ENCODE measurements at places on chromosomes 6 and 20.

- no peak for DNase-seq
Measured at GRCh38 chr20:2151858-2152281, 50.2 kb downstream of the STK35 start.

GRCh38 chr20:46568570-46569129, 18.2 kb upstream of the OCSTAMP start:
- no peak for DNase-seq

DNA sequence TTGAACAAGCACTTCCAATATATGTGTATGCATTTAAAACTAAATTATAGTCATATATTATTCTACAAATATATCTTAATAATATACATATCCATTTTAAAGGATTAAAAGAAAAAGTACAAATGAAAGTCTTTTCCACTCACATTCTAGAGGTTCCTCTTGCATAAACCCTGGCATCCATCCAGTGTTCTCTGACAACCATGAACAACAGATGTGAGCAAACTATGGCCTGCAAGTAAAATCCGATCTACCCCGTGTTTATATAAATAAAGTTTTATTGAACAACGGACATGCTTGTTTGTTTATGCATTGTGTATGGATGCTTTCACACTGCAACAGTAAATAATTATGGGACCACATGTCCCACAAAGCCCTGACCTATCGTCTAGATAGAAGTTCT, 1122.3 kb downstream of the EPHA7 start:
- no peak for DNase-seq

DNA sequence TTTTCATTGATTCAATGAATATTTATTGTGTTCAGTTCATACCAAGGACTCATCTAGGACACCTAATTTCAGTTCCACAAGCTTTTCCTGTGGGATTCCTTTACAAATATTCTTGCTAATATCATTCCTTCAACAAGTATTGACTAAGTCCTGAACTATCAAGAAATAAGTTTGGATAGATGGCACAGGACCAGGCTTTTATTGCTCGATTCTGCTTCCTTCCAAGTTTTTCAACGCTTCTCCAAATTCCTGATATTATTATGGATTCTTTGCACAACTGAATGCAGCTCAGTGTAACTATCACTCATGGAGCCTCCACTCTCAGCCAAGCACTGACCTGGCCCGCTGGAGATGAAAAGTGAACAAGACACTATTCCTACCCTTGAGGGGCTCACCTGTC, 32.7 kb upstream of the COL21A1 start:
- DNase-seq = no peak

DNA sequence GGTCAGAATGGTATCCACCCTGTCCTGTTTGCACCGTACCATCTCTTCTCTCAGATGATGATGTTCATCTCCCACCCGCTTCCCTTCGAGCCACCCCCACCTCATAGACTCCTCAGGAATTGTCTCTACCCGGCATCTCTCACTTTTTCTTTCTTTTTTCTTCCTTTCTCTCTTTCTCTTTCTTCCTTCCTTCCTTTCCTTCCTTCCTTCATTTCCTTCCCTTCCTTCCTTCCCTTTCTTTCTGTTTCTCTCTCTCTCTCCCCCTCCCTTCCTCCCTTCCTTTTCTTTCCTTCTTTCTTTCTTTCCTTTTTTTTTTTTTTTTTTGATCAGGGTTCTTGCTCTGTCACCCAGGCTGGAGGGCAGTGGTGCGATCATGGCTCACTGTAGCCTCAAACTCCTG, 27.7 kb upstream of the PNPLA1 start:
- no peak for DNase-seq

- peak; percentile 64 for DNase-seq
Measured at GRCh38 chr20:1313236-1313964, 15.5 kb downstream of the SDCBP2 start.

DNA sequence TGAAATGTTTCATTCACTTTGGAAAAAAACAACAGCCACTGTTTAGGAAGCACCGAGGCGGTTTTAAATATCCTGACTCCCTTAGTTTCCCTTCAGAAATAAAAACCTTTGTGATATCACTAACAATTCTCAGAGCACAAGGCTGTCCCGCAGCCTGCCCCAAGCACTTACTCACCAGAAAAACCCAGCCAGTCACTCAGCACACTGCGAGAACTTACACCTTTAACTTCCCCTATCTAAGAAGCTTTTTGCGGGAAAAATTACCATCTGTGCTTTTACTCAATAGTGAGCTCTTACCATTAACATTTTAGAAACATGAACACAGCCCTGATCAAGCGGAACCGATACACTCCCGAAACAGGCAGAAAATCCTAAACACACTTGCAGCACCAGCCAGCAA, 9.3 kb downstream of the ZBTB46 start:
- DNase-seq = no peak

DNA sequence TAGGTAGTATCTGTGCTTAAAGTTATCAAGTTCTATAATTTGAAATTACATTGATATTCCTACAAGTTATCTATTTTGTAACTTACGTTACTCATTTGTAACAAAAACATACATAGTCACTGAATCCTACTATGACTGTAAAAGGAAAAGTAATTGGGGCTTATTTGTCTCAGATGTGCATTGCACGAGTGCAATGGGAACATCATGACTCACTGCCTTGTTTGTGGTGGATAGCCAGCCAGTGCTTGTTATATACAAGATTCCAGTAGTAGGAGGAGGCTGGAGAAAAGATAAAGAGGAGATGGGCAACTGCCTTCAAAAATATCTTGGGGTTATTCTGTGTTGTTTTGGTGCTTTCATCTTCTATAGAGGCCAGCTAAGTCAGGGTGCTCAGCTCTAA, 164.1 kb downstream of the RNF144B start:
- no peak for DNase-seq

DNA sequence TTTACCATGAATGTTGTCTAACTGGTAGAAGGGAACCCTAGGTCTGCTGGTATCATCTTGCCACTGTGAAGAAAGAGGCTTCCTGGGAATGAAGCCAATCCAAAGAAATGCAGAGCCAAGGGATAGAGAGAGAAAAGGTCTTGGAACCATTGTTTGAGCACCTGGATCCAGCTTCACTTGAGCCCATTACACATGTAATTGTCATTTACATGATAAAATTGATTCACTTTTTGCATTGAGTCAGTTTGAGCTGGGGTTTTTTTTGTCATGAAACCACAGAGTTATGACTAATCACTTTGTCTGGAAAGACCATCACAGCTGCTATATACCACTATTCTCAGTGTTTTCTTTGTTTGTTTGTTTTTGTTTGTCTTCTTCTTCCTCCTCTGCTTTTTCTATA, 112.3 kb downstream of the CBLN4 start:
- no peak for DNase-seq

- DNase-seq = no peak
Measured at GRCh38 chr20:59643615-59644061, 39.3 kb downstream of the PHACTR3 start.

DNA sequence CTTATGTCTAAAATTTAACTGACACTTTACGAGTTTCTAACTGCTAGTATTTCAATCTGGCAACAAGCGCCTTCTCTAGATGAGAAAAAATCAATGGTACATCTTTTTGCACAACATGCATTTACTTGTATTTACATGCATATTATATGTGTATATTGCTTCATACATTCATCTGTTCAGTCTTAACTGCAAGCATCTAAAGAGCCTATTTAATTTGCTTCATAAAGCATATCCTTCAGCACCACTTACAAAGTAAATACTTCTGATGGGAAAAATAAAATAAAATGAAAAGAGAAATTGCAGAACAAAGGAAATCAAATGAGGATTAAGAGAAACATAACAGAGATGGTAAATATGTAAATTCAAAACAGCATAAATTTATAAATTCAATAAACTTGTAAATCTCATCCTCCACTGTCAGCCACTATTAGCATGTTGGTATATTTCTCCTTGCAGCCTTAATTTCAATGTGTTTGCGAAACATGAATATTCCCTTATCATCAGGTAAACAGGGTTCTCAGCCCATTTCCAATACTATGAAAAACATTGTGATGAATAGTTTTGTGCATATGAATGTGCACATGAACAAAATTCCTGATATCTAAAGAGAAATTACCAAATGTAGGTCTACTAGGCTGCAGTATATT, 332.5 kb upstream of the RUNX2 start:
- DNase-seq = no peak

DNA sequence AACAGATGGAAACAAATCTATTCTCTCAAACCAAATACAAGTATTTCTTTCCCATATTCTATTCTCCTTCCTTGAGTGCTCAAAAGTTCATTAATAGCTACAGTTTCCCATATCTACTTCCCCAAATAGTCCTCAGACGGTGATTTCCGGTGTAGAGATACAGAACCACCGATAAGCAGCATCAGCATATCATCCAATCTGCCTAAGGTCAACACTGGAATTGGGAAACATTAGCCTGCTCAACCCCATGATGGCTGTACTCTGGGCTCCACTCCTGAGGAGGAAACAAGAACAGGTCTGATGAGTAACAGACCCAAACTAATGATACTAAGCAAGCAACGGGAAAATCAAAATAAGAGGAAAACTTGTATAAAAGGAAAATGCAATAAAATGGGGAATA, 115.6 kb downstream of the EPB41L2 start:
- no peak for DNase-seq

DNA sequence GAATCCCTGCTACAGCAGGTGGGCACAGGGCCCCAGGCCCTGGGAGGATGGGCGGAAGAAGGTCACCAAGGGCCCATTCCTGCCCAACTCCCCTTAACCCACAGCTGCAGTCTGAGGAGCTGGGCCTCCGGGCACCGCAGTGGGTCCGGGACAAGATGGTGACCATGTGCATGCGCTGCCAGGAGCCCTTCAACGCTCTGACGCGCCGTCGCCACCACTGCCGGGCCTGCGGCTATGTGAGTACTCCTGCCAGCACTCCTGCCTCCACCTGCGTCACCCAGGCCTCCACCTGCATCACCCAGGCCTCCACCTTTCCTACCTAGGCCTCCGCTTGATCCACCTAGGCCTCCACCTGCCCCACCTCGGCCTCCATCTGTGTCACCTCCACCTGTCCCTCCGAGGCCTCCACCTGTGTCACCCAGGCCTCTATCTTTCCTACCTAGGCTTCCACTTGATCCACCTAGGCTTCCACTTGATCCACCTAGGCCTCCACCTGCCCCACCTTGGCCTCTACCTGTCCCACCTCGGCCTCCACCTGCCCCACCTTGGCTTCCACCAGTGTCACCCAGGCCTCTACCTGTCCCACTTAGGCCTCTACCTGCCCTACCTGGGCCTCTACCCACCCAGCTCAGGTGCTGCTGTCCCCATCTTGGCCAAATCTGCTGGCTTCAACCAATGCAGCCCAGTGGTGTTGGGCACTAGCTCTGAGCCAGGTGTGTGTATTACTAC, 16.8 kb downstream of the FGD2 start:
- DNase-seq = no peak

DNA sequence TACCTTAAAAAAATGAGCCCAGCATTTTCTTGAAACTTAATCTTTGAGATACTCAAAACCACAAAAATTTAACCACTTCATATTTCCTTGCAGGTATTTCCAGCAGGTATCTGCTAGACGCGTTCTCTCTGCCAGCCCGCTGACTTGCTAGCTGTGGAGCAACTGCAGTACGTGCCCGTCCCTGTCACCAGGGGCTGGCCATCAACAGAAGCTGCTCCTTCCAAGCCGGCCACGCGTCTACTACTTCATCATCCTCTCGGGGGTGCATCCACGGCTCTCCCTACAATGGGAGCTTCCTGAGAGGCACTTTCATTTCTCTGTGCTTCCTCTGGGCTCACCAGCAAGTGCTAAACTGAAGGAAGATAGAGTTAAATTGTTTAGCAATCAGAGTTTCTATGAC, 132.4 kb downstream of the DTNBP1 start:
- no peak for DNase-seq

GRCh38 chr6:117494694-117495318, 12.3 kb downstream of the DCBLD1 start:
- DNase-seq = no peak

DNA sequence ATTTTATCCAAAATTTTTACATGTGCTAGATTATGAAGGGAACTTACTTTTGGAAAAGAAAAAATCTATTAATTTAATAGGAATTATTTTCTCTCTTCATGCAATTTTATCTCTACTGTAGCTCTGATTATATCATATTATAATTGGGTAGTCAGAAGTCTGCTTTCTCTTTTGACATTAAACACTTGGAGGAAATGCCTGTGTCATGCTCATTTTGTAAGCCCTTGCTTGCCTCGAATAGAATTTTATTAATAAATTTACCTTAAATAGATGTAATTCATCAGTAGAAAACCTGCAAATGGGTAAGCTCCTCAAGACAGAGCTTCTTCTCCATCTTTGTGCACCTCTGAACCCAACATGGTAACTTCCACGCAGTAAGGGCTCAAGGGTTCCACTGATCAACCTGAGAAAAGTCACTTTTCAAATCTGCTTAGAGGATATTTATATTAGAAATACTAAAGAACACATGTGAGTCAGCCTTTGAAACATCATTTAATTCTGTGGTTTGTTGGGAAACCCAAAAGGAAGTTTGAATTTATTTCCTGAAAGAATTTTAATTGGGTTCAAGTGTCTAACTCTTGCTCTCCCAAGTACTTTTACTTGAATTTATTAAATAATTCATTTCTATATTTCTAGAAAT, 266.0 kb downstream of the ALDH8A1 start:
- no peak for DNase-seq

DNA sequence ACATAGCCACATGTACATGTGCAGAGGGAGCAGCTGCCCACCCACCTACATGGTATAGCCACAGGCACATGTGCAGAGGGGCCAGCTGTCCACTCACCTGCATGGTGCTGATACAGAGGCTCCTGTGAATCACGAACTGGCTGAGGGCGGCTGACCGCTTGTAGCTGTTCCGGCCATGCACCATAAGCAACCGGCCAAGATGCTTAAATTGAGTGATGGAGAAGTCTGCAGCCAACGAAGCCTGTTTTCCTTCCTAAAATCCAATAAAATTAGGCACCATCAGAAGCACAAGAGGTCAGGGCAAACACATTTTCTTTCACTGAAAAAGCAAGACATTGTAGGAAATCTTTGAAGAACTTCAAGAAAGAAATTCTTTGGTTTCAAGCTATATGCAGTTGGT, 71.1 kb upstream of the NFATC2 start:
- no peak for DNase-seq

- DNase-seq = peak; percentile 49
Measured at GRCh38 chr20:24148372-24148771, 159.8 kb upstream of the GGTLC1 start.

DNA sequence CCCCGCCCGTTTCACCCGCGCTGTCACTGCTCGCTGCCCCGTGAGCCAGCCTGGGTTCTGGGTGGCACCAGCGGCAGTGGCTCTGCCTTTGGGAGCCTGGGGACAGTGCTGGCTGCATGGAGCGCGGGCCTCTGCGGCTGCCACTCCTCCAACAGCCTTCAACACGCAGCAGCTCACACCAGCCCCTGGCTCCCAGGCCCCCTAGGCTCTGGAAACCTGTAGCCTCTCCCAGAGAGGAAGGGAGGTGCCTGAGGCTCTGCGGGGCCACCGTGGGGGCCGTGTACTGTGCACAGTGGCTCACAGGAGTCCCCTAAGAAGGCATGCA, 163.9 kb upstream of the AFDN start:
- DNase-seq = no peak

GRCh38 chr6:35185302-35185681, 28.5 kb upstream of the SCUBE3 start:
- DNase-seq = no peak

All from CD4-positive, alpha-beta T cell treated with Interleukin-4 for 1 hour (primary cell).